ENCODE measurements at places on chromosomes 1 and 21.

- DNase-seq: peak; percentile 36
These were observed 33.8 kb downstream of the GDAP2 start for GRCh38 chr1:117895482-117896114.

GRCh38 chr1:234168061-234168724, 205.1 kb upstream of the COA6 start:
- no peak for DNase-seq

- DNase-seq: no peak
These were observed 1.1 kb upstream of the KNCN start for GRCh38 chr1:46552357-46553237.

DNA sequence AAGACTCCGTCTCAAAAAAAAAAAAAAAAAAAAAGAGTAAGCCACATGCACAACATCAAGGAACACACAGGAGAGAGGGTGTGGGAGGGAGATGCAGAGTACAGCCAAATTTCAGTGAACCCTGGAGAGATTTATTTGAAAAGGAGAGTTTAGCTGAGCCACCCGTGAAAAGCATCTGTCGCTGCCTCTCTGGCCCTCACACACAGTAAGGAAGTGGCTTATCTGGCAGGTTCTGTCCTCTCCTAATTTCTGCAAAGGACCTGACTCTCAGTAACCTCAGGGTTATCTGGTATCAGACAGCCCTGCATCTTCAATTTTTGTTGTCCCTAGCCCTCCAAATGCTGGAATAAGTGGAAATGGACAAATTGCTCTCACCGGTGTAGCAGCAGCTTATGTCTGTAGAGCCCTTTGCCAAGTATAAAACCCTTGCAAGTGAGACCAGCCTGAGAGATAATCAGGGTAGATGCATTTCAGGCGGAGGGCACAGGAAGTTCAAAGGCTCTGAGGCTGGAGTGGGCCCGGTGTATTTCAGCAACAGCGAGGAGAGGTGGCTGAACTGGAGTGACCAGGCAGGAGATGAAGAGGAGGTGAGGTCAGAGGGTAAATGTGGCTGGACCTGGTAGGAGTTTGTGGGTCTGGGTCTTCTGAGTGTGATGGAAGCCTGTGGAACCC, 16.7 kb upstream of the IL10RB start:
- DNase-seq: no peak

DNA sequence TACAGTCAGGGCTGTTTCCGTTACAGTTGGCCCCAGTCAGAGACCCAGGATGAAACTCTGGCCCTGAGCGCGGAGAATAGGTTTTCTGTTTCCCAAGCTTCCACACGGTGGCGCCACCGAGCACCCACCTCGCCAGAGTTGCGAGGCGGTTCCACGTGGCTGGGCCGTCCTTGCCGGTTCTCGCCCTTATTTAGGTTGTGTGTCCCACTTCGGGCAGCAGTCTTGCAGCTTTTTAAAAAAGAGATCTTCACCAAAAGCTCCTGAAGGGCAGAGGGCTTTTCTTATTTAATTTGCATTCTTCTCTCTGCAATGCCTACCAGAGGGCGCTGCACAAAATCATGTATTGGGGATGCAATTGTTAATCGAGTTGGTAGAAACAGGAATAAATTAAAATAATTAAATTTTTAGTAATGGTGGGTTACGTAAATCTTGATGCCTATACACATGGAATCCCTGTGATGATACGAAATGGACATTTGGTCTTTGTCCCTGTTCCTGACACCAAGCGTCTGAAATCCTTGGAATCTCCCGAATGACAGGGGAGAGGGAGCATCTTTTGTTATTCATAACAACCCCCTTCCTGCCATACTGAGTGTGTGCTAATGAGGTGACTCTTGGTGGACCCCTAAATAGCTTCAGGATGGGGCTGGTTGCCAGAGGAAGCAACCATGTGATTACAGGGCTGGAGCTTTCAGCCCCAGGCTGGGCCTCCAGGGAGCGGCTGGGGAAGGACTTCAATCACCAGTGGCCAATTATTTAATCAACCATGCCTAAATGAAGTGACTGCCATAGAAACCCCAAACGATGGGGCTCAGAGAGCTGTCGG, 5.6 kb upstream of the S100A7 start:
- DNase-seq: peak; percentile 2

GRCh38 chr1:223834660-223835263, 11.0 kb downstream of the TP53BP2 start:
- no peak for DNase-seq

DNA sequence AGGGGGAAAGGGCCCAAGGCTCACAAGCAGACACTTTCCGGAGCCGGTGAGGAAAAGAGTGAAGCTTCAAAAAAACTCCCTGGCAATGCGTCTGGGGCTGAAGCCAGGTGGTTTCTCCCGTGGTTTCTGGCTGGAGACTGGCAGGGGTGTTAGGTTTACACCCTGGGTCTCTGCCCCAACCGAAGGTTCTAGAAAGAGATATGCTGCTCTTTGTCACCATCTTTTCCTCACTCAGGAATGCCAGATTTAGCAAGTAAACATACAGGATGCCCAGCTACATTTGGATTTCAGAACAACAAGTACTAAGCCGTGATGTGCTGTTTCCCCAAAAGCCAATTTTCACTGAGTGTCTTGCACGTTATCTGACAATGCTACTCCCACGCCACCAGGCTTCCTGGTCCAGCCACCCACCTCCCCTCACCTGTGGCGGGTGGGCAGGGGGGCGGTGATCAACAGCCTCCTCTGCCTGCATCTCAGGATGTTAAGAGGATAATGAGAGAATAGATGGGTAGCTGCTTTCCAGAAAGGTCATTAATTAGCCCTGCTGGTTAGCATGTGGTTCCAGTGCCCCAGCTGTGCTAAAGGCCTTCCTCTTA, 69.6 kb upstream of the OLIG2 start:
- no peak for DNase-seq

DNA sequence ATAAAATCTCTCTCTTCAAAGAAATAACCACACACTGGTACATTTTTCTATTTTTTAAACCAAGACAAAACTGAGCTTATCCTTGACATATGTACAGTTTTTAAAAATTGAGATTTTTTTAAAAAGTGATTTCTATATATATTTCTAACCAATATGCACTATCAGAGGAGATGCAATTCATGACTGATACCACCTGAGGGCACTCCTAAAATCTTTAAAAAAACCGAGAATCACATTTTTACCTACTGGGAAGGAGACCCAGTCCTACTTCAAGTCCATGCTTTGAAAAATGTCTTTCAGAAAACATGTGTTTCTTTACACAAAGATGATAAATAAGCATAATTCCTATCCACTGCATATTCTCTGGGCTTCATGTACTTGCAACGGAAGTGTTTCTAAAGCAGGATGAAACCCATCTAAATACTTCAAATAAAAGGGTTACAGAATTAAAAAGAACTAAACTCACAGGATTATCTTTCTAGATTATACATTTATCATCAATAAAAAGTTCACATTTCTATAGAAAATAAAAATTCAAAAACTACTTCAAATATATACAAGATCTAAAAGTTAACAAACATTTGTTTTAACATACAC, 98.6 kb downstream of the ENAH start:
- no peak for DNase-seq

DNA sequence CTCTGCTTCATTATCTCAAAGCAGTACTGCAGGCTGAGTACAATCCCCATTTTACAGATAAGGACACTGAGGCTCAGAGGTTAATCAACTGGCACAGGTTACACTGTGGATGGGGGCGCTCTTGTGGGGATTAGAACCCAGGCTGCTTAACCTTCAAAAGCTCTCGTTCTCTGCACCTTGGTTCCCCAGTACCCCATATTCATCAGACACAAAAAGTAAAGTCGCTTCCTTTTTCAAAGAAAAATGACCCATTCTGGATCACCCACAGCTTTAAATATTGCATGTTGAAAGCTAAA, 20.5 kb downstream of the SSBP3 start:
- DNase-seq: no peak

DNA sequence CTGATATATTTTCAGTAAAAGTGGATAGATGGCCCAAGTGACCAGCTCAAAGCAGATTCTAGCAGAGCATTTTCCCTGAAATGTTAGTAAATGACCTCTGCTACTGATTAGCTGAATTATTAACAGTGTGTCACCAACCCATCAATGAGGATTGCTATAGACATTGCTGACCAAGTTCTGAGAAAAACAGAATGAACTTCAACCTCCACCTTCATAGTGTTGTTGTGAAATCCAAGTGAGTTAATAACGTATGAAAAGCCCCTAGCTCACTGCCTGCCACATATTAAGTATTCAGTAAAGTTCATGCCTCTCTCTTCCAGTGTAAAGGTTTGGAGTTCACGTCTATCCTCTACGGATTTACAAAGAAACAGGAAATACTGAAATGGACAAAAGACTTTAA, 15.8 kb downstream of the PLPP3 start:
- no peak for DNase-seq

DNA sequence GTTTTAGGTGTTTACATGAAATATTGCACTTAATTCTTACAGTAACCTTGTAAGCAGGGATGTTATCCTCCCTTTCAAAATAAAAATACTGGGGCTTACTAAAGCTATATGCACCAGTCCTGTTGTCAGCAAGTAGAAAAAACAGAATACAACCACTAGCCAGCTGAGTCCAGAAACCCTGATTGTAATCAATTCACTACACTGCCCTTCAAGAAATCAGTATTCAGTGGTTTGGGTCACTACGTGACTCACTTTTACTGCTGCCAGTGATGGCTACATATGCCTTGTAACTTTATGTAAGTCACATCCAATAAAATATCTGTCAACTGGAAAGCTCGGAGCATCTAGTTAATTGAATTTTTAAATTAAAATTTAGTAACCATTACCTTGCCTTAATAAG, 376.3 kb upstream of the DEPDC1 start:
- no peak for DNase-seq

DNA sequence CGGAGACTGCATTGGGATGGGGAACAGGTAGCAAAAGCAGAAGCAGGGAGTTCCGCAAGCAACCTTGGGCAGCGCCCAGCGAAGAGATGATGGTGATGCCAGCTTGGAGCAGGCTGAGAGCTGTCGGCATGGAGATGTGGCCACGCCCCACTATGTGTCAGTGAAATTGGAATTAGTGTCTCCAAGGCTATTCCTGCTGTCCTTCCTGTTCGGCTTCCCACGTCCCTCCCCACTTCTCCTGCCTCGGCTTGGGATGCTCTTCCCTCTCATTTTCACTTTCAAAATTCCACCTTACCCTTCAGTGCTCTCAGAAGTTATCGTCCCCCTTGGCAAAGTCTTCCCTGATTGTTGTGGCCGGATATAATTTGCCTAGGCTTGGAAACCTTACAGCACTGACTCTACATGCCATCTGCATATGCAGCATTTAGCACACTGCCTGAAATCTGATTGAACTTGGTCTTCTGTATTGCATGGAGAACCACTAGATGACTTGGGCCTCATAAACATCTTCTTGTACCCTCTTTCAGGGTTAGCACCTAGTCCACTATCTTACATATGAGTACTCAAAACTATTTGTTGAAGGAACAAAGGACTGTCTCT, 270.7 kb upstream of the RUNX1 start:
- DNase-seq: no peak

GRCh38 chr1:111283838-111284237, 6.8 kb upstream of the CHIA start:
- no peak for DNase-seq

DNA sequence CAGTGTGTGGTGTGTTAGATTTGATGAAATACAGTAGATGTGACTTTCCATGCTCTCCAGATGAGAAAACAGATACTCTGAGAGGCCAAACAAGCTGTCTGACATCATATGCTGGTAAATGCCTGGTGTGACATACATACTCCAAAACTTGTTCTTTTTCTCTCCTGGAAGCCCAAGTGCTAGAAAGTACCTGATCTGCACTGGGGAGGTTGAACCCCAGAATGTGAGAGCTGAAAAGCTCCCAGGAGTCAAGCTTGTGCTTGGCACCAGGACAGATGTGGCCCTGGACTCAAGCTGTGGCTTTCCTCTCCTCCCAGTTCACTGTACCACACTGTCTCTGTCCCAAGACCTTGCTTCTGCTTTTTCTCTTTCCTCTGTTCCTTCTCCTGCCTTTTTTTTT, 389.0 kb upstream of the USP24 start:
- no peak for DNase-seq

DNA sequence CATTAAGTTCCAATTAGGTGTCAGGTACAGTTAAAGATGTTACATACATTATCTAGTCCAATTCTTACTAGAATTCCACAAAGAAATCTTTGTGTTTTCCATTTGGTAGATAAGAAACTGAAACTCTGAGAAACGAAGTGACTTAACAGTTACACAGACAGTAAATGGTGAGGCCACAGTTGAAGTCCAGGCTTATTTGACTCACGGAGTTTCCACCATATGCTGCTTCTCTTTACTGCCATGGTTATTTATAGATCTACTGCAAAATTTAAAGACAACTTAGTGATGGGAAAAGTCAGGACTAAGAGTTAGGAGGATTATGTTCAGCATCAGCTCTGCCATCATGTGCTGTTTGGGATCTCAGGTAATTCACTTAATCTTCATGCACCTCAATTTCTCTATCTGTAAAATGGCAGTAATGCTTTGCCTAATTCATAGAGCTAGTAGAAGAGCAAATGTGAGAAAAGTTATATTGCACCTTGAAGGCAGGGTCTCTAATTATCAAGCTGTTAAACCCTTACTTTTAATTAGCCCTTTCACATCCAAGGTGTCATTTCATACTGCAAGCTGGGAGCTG, 26.2 kb upstream of the SAMSN1 start:
- DNase-seq: no peak

DNA sequence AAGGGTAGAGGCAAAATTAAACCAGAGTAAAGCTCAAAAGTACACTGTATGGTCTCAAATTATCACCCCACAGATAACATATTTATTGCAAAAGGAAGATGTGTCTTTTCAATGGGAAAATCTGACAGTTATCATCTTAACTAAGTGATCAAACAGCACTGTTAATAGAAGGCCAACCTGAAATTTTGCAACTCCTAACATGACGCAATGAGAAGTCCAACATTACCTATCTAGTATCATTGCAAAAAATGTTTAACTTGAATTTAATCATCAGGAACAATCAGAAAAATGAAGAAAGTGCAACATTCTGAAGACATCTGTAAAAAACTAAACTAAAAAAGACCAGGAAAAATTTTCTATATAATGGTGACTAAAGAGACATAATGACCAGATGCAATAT, 156.7 kb upstream of the POGK start:
- DNase-seq: no peak

GRCh38 chr1:44810101-44810761, 1.9 kb downstream of the BTBD19 start:
- peak; percentile 31 for DNase-seq

- no peak for DNase-seq
These were observed 38.1 kb downstream of the CD160 start for GRCh38 chr1:145757420-145757819.

DNA sequence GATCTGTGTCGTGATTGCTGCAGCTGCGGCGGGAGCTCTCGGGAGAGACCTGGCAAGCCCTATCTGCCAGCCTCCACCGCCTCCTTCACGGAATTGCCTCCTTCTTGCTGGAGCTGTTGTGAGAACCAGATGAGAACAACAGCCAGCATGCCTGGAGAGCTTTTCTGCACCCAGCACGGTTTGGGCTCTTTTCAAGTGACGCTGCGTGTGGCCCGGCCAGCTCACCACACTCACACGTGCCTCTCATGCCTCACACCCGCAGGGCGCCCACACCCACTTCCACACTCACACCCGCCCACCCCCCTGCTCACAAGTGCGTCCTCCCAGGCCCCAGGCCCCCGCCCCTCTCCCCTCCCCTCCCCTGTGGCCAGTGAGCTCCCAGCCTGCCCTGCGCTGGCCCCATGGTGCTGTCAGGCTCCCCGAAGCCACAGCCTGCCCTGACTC, 135.7 kb upstream of the RUNX3 start:
- no peak for DNase-seq

Data from NCI-H2029 (cell line).